ENCODE measurements at places on chromosomes 3 and 15.

- no peak for DNase-seq
Measured at GRCh38 chr15:46682969-46683791, 1034.1 kb upstream of the SEMA6D start.

- DNase-seq: no peak
Measured at GRCh38 chr3:180311242-180311641, 274.5 kb upstream of the PEX5L start.

DNA sequence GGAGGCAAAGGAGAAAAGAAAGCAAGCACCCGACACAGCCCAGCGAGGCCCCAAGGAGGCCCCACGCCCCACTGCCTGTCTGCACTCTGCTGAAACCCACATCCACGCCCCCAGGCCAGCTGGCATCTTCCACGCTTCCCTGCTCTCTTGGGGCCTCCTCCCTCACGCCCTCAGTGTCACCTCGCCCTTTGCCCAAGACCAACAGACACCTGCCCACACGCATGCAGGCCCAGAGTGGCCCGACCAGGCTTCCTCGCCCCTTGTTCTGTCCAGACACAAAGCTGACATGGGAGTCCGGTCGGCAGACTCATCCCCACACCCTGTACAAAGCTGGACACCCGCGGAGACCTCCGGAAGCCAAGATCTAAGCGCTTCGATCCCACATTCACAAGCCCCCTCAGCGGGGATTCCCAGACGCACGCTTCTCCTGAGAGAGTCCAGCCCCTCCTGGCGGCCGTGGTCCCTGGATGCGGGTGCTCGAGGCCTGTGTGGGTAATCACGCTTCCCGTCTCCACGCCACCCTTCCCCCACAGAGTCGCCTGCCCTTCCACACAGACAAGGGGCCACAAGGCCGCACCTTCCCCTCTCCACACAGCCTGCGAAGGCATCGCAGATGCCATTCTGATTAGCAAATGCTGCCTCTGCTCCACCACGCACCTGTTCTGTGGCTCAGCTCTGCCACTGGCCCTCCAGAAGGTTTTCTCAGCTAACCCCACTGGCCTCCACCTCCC is 176.6 kb downstream of the XXYLT1 start:
- DNase-seq: no peak

DNA sequence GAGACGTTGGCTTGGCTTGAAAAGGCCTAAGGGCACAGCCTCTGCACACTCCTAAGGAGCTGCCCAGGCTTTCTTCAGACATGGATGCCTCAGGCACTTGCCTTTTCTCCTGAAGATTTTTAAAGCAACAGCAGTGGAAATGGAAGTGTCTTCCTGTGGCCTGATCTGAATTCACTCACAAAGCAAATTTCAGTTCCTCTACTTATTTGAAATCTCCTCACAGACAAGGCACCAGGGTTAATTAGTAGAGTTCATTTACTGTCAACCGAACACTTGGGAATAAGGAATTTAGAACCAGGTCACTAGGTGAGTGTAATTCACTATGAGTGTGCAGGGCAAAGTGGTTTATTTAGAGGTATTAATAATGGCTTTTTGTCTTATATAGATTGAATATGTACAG is 27.2 kb upstream of the DAZL start:
- no peak for DNase-seq
